ENCODE measurements at places on chromosomes 16 and 17.

DNA sequence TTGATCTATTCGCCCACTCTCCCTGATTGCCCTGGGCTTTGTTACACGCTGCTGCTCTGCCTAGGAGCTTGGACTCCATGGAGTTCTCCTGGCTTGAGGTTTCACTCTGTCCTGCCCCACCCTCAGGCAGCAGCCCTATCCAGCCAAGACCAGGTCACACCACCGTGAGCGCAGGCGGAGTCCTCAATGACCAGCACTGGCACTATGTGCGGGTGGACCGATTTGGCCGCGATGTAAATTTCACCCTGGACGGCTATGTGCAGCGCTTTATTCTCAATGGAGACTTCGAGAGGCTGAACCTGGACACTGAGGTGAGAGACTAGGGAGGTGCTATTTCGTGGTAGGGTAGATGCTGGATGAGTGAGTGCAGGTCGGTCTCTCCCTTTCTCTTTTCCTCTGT, 3.5 kb downstream of the CNTNAP1 start:
- DNase-seq = no peak

GRCh38 chr16:68823401-68824135, 19.8 kb upstream of the TANGO6 start:
- DNase-seq = no peak

GRCh38 chr16:85515830-85516397, 97.2 kb upstream of the GSE1 start:
- DNase-seq = no peak

DNA sequence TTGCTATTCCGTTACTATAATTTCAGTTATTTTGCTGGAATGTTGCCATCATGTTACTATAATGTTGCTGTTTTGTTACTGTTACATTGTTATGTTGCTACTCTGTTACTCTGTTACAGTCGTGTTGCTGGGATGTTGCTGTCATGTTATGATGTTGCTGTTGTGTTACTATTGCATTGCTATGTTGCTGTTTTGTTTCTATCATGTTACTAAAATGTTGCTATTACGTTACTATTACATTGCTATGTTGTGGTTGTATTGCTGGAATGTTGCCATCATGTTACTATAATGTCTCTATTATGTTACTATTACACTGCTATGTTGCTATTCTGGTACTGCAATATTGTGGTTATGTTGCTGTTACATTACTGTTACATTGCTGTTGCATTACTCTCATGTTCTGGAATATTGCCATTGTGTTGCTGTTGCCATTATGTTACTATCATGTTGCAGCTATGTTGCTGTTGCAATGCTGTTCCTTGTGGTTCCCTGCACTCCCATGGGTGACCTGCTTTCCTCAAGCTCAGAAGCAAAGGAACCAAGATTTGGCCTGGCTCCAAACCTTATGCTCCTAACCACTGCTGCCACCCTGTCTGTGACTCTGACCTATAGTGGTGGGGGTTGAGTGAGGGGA, 64.4 kb downstream of the ABCC6 start:
- no peak for DNase-seq

GRCh38 chr16:67460168-67460567, 20.8 kb downstream of the ATP6V0D1 start:
- no peak for DNase-seq

DNA sequence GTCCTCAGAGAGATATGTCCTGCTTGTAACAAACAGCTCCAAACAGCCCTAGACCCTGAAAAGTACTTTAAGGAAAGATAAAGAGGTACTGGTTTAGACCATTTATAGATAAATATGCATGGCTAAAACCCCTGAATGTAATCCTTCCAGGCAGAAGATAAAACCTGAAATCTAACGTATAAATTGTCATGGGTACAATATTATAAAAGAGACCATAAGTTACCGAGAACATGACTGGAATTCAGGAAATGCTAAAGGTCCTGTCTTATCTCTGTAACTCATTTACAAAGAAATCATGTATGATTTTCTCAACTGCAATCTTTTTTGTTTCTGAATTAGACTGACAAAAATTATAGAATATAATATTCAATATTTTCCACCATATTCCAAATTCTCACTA, 9.2 kb upstream of the KANSL1 start:
- no peak for DNase-seq

DNA sequence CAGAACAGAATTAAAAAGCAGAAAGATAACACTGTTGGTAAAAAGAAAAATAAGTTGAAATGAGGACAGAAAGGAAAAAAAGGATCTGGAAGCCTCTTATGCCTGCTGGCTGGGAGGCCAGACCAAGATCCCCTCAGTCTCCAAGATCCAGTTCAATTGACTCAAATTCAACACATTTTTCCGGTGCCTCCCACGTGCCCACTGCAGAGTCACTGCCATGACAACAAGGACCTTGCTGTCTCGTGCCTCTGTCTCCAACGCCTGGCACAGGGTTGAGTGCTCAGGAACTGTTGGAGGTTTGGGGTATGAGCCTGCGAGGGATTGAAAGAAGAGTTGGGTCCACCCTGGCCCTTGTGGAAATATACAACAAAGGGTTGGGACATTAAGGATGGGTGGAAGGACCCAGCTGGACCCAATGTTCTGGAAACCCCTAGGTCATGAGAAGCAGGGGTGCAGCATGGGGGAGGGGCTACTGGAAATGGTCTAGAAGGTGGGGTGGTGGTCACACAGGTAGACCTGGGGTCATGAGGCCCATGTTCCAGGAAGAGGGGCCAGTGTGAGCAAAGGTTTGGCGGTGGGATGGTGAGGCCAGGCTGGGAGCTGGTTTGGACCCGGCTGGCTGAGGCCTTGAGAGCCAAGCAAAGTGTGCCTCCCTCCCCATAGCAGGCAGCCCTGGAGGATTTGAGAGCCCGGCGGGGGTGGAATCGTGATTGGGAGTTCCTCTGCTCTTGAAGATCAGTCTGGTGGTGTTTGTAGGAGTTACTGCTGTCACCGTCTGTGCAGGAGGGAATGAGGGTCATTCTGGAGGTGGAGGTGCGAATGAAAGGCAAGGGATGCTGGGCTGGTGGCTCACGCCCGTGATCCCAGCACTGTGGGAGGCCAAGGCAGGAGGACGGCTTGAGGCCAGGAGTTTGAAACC, 1.3 kb downstream of the IL34 start:
- no peak for DNase-seq

DNA sequence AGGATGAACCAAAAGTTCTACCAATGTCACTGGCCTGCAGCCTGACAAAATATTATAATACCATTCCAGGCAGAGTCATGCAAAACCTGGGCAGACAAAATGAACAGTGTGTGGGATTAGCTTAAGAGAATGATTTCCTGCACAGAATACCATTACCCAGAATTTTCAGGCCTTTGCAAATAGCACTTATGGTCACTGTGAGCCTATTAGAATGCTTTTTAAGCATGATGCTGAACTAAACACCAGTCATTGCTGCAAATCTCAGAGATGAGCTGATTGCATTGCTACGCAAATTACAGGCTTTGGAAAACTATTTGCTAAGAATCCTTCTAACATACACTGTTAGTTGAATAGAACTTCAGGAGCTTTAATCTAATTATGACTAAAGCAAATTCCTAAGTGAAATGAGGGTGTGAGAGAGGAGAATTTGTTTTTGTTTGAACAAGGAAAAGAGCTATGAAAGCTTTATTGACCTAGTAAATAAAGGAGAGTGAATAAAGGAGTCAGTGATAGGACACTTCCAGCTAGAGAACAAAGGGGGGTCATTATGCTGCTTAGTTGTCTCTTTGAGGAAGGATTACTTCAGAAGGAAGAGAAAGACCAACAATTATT, 398.8 kb downstream of the HS3ST3B1 start:
- DNase-seq = no peak

- no peak for DNase-seq
Observed at GRCh38 chr16:67430977-67431774, at the start of gene HSD11B2. TSS of gene HSD11B2 (plus strand) at chr16:67431121. CDS start at chr16:67431249, 128 bp downstream.

- peak; percentile 63 for DNase-seq
Observed at GRCh38 chr17:8994319-8994718, 27.0 kb upstream of the NTN1 start.

DNA sequence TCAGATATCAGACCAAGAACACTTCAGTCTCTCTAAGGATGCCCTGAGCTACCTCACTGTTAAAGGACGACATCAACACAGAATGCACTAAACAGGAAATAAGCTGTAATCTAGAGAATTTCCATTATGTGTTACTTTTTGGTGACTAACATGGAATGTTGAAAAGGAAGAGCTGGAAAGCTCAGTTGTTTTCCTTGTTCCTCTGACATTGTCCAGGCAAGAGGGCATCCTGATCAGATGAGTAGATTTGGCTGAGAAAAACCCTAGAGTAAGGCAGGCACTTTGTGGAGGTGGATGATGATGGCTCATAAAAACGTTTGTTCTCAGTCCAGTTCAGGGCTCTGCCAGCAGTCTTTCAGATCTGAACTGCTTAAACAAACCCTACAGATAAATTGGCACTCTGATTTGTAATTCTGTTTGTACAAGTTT, 34.0 kb downstream of the DGKE start:
- no peak for DNase-seq

DNA sequence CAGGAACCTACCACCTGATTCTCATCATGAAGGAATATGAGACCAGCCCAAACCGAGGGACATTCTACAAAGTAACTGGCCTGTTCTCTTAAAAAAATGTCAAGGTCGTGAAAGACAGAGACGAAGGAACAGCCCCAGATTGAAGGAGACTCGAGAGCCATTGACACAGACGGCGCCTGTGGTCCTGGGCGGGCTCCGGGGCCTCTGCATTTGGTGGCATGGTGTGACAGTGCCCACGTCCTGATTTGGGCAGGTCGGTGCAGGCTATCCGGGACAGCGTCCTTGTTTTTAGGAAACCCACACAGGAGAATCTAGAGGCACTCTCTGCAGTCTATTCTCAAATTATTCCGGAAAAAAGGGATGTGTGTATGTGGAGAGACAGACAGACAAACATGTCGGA, 64.1 kb downstream of the ADCY9 start:
- no peak for DNase-seq

DNA sequence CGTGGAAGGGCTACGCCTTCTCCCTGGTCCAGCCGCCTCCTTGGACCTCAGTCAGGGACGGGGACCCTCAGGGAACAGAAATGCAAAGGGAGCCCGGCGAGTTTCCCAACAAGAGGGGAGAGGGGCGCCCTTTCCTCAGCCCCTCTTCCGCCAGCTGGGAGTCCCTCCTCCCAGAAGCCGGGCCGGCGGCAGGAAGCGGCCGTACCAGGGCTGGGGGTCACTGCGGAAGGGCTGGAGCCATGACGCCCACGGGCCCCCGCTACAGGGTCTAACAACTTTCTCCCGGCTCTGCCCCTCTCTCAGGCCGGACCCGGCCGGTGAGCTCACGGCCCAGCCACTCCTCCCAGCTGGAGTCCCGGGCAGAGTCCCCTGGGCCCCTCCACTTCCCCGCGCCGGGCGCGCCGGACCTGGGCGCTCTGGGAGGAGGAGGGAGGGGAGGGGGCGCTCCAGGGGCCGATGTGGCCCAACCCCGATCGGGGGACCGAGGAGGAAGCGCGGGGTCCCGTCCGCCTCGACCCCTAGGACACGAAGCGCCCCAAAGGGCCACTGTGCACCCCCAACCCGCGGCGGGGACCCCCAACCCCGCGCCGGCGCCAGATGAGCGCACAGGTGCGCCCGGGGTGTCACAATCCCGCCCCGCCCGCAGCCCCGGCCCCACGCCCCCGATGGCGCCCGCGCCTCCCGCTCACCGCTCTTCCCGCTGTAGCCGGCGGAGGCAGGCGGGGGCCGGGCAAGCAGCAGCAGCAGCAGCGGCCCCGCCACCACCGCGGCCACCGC, 578 bp downstream of the PGAP6 start:
- no peak for DNase-seq

GRCh38 chr17:37318931-37319594, 56.7 kb upstream of the C17orf78 start:
- DNase-seq = no peak

- DNase-seq = no peak
Observed at GRCh38 chr17:29004081-29004692, 1.6 kb downstream of the SEZ6 start.

DNA sequence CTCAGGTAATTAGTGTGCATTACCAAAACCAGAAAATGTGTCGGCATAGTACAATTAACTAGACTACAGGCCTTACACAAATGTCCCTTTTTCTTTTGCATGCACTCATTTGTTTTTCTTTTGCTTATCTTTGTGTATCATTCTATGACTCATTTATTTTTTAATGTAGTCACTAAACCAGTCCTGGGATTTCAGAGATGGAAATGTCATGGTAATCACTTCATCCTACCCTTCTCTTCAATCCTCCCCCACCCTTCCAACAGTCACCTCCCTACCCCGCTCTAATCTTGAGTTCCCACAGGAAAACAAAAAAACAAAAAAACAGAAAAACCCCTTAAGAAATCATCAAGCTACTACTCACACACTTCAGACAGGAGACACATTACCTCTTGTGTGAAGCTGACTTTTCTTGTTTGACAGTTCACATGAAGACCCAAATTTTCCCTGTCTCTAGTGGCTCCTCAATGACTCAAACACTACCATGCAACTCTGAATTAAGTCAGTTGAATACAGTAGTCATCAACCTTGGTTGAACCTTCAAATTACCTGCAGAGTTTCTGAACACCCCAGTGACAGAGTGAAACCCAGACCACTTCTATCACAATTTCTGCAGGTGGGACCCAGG, 242.4 kb upstream of the SALL1 start:
- DNase-seq = no peak

DNA sequence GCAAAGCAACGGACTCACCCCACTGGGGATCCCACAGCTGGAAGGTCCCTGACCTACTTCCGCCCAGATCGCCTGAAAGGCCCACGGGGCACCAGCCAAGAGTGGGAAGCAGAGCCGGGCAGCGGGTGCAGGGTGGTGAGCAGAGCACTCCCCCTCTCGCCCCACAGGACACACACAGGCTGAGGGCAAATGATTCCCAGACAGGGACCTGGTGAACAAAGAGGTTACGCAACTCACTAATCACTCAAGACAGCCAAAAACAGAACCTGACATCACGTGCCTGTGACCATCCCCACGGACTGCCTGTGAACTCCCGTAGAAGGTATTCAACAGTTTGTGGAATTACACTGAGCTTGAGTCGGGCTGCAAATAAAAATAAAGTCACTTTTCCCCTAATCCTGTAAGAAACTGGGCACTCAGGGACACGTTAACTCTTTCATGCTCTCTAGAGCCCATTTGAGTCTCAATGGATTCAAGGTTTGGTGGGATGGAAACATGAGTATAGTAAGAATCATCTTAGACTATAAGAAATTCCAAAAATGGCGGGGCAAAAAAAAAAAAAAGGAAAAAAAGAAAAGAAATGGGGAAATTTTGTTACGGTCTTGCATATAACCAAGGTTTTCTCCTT, 396.1 kb downstream of the SOX9 start:
- DNase-seq = no peak

GRCh38 chr16:50151322-50151721, 1.8 kb upstream of the TENT4B start:
- DNase-seq = no peak

Data from activated gamma-delta T cell treated with Interleukin-2 at 50 U/mL for 16 hours (primary cell).